Activated CD4-positive, alpha-beta T cell treated with anti-CD3 and anti-CD28 coated beads, Interleukin-2, amount 10 ng/mL, durations not matched to agents 24 days and 14 days (primary cell): ENCODE measurements at places on chromosomes 4 and X. TPM values are rescaled to one million over a fixed set of nuclear protein-coding genes. Genes with fewer than 3 reads are reported as not detected.

GSX2 gene
- not detected in 2 replicates for total RNA-seq

STATH gene
- total RNA-seq, result not detected in 2 replicates

ODAPH gene
- total RNA-seq, result 0.43 and 0.47 TPM in 2 replicates

FRMPD4 gene
- not detected in 2 replicates for total RNA-seq

EMCN gene
- not detected in 2 replicates for total RNA-seq

FABP2 gene
- total RNA-seq, result not detected in 2 replicates

GRCh38 chr4:85724791-85725563 lies 250.0 kb downstream of the ARHGAP24 start:
- DNase-seq, result no peak
- H3K27me3 ChIP-seq, result no peaks in the 10 kb centered on the region
- no peaks in the 10 kb centered on the region for H3K36me3 ChIP-seq
- no peak overlapping the region for H3K27ac ChIP-seq
- H3K4me1 ChIP-seq, result no peaks in the 10 kb centered on the region

DNA sequence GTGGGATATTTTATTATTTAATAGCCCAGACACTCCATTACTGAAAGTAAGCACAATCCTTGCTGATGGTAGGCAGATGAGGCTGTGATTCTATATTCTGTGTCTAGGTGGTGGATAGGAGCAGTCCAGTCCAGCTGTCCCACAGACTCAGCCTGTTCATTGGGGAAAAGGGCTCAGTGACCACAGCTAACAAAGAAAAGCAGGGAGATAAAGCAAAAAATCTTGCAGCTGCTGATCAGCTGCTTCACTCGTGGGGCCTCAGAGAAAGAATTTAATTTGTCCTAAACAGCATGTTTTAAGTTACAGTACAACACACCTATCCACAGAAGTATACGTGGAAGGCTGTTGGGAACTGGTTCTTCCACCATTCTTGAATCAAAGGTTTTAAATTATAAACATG lies 40.7 kb upstream of the ANK2 start:
- no peaks in the 10 kb centered on the region for H3K36me3 ChIP-seq
- no peak overlapping the region for H3K27ac ChIP-seq
- no peaks in the 10 kb centered on the region for H3K4me1 ChIP-seq
- H3K4me3 ChIP-seq, result no peak overlapping the region

DNA sequence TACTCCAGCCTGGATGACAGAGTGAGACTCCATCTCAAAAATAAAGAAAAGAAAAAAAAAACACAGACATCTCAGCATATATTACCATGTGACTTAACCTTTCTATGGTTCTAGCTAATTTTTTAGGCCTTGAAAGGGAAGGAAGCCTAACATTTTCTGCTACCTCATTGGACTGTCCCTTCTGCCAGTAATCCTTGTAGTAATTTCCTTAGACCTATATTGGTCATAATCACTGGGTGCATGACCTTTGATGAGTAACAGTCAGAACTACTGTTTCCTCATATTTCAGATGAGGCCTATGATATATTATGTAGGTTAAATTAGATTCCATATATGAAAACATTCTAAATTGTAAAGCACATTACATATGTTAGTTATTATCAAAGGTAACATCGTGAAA lies 9.6 kb downstream of the XIAP start:
- DNase-seq, result no peak
- no peaks in the 10 kb centered on the region for H3K27me3 ChIP-seq
- H3K4me1 ChIP-seq, result peaks cover 4% of the 10 kb centered on the region
- H3K4me3 ChIP-seq, result no peak overlapping the region

- no peak for DNase-seq
- peak overlapping the region; percentile 45 for H3K27ac ChIP-seq
- H3K27me3 ChIP-seq, result no peaks in the 10 kb centered on the region
- H3K36me3 ChIP-seq, result peaks cover 34% of the 10 kb centered on the region
Measured at GRCh38 chrX:154046031-154046781, 26.5 kb upstream of the IRAK1 start.

DNA sequence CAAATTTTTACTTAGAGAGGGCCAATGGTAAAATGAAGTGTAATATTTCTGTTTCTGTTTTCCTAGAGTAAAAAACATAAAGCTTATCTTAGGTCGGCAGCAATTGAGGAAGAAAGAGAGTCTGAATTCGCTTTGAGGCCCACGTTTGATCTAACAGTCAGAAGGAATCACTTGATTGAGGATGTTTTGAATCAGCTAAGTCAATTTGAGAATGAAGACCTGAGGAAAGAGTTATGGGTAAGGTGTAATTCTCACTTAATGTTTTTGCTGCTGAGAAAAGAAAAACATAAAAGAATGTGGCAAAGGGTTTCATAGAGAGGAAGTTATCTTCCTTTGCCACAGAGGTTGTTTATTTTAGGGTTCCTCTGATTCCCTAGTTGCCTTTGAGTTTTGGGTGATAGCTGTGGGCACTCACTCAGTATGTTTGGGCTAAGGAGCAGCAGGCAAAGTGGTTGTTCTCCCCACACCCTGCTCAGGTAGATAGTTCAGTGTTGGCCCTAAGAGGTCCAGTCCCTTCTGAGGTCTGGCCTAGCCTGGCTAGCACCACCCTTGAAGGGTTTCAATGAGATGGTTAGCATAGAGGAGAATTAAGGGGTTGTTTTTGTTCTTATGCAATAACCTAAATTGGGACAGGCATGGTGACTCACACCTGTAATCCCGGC lies 32.3 kb downstream of the HERC5 start:
- H3K27ac ChIP-seq, result peak overlapping the region; percentile 82
- peaks cover 54% of the 10 kb centered on the region for H3K36me3 ChIP-seq
- no peak for DNase-seq
- peak overlapping the region; percentile 20 for H3K4me3 ChIP-seq
- H3K27me3 ChIP-seq, result no peaks in the 10 kb centered on the region
- H3K4me1 ChIP-seq, result peaks cover 20% of the 10 kb centered on the region

DNA sequence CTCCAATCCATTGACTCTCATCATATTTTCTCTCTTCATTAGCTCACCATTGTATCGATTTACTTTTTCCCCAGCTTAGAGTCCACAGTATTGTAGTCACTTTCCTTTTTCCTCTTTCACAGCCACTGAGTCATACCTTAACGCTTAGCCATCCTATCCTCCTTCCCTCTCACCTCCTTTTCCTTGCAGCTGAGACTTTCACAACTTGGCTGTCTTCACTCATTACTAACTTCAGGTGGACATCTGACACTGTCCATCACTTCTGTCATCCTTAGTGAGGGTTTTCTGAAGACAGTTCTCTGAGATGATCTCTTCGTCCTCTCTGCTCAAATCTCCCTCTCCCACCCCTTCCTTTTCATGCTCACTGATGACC lies 70.5 kb upstream of the ESX1 start:
- no peaks in the 10 kb centered on the region for H3K4me1 ChIP-seq
- no peaks in the 10 kb centered on the region for H3K27me3 ChIP-seq
- no peak overlapping the region for H3K27ac ChIP-seq
- no peak for DNase-seq
- no peak overlapping the region for H3K4me3 ChIP-seq

- no peak overlapping the region for H3K4me3 ChIP-seq
- H3K27me3 ChIP-seq, result no peaks in the 10 kb centered on the region
- no peak for DNase-seq
- no peaks in the 10 kb centered on the region for H3K4me1 ChIP-seq
Measured at GRCh38 chr4:129335276-129335675, 239.3 kb downstream of the C4orf33 start.
